ENCODE measurements at places on chromosomes 12 and 14.

GRCh38 chr14:88164906-88165534 lies 158.0 kb downstream of the KCNK10 start:
- no peak for DNase-seq

DNA sequence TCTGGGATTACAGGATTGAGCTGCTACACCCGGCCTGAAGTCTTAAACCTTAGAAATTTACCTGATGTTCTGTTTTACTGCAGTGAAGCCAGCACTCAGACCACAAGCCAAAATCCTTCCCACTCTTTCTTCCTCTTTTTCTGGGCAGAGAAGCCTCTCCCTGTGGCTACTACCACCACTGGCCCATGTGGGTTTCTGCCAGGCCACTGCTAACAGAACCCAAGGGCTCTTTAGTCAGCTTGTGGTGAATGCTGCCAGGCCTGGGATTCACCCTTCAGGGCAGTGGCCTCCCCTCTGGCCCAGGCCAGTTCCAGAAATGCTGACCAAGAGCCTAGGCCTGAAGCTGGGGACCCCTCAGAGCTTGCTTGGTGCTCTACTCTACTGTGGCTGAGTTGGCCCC lies 35.3 kb downstream of the GAS2L3 start:
- DNase-seq: no peak

- DNase-seq: no peak
Measured at GRCh38 chr12:46363582-46364299, 8.8 kb downstream of the SLC38A2 start.

GRCh38 chr12:19390051-19390598 lies 49.2 kb upstream of the AEBP2 start:
- DNase-seq: no peak

- no peak for DNase-seq
Measured at GRCh38 chr12:29288031-29288430, 92.9 kb downstream of the ERGIC2 start.

DNA sequence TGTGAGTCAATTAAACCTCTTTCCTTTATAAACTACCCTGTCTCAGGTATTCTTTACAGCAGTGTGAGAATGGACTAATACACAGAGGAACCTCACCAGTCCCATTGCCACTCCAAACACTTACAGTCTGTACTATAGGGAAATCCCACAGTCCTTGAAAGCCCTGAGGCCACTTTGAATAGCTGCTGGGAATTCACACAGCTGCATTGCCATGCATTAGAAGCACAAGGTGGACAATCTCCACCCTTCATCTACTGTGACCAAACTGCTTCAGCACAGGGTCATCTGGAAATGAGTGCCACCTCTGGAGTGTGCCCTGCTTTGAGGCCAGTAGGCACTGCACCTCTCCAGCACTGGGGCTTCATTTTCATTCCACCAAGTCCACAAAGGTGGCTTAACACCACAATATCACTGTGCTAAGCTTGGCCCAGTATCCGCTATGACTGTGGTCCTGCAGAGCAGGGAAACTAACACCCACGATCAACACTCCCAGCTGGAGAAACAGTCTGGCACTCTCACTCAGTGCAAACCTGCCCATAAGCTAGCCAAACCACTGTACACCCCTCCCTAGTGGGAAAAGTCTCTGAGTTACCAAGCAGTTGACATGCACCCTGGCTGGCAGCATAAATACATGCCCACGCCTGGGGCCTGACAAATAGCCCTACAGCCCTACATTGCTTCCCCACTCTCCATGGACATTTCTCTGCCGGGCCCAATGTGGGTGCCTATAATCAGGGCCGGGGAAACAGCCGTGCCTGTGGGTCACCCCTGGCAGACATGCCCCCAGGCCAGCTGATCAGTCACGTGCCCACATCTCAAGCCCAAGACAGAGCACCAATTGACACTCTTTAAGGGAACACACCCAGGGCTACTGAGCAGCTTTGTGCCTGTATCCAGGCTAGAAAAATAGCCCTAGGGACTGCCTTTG lies 294.3 kb upstream of the MGAT4C start:
- no peak for DNase-seq

DNA sequence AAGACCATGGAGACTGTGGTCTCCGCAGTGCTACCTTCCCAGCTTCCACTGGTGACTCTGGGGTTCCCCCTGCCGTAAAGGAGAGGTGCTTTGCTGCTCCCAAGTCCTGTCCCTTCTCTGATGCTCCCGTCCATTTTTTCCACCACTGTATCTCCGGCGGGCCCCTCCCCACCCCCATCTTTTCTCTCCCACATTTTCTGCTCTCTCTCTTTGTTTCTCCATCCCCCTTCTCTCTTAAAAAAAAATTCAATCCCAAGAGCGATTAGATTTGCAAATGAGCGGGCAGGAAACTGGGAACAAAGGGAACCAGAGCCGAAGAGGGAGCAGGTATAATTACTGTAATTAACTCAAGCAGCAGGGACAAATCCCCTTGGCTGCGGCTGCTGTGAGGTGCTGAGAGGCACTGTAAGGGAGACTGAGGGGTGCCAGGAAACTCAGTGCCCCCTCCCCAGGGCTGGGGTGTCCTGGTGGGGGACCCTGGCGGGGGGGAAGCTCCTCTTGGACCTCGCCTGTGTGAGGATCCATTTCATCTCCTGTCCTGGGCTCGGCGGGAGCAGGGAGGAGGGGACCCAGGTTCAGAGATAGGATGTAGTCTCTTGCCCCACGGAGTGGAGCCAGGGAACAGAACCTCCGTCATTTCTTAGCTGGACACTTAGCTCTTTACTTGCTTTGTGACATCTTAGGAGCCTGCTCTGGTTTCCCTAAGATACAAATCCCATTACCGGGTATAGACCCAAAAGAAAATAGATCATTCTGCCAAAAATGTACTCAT lies 140.4 kb upstream of the NRXN3 start:
- DNase-seq: no peak

- DNase-seq: no peak
Measured at GRCh38 chr12:62098132-62098531, 162.1 kb upstream of the USP15 start.

DNA sequence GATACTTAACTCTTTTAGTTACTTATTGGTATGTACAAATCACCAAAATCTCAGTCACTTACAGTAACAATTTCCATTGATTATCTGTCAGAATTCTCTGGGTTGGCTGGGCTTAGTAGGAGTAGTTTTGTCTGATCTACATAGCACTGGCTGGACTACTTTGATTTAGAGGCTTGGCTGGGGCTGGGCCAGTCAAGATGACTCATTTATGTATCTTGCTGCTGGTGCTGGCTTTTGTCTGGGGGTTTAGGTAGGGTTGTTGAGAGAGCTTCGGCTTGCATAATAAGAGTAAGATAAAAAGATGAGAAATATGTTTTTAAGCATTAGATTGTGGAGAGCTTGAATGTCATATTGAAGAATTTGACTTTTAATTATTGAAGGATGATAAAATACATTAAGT lies 1093.7 kb downstream of the SLC6A15 start:
- DNase-seq: no peak

DNA sequence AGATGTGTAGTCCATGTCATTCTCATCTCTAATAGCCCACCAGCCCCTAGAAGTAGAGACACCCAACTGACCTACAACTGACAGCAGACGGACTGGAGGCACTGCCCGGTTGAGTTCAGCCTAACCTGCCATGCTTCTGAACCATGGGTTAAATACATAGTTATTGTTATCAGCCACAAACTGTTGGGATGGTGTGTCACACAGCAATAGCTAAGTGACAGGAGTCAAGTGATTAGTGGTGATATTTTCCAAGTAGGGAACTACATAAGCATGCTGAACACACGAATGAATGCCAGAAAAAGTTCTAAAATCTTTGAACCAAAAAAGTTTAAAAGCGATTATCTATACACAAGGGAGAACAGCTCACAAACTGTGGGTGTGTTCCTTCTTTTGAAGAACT lies 80.1 kb downstream of the SYNE3 start:
- no peak for DNase-seq

- DNase-seq: no peak
Measured at GRCh38 chr12:92602476-92602875, 100.3 kb upstream of the PLEKHG7 start.

- DNase-seq: no peak
Measured at GRCh38 chr12:62683776-62684569, 217.3 kb downstream of the MON2 start.

DNA sequence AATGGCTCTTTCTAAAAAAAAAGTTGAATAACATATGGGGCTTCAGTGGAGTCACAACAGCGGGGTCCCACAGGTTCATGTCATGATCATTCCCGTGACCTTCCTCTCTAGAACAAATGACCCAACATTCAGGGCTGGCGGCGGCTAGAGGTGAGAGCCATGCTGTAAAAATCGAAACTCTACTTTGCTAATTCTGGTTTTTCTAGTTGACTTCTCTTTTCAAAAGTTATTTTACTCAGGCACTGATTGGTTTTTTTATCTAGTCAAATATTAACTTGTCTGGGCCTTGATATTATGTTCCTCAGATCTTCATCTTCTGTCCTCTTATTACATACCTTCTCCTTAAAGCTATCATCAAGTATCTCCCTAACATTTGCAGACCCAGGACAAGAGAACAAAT lies 402.9 kb upstream of the SOX5 start:
- DNase-seq: no peak

GRCh38 chr12:44847888-44848702 lies 28.0 kb downstream of the NELL2 start:
- no peak for DNase-seq

DNA sequence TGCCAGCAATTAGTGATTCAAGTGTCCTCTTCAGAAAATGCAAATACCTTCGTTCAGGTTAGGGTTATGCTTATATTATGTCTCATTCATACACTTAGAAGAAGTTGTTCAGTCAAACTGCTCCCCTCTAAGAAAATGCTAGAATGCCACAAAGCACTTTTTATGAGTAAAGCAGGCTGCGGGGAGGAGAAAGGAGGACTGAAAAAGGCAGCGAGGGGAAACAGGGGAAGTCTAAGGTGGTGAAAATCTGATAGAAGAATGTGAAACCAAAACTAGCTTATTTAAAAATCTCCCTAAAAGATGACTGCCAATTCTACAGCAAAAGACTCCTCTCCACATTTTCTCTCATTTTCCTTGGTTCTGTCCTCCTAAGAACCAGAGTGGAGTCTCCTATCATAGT lies 70.1 kb downstream of the PRKD1 start:
- DNase-seq: no peak

- DNase-seq: no peak
Measured at GRCh38 chr12:71877335-71878121, 38.0 kb downstream of the TBC1D15 start.
